Mammary epithelial cell (primary cell): ENCODE measurements at places on chromosomes 5 and 9. TPM values are rescaled to one million over a fixed set of nuclear protein-coding genes. Genes with fewer than 3 reads are reported as not detected.

Gene NUDT2
- 60.3 TPM for polyA plus RNA-seq

DNA sequence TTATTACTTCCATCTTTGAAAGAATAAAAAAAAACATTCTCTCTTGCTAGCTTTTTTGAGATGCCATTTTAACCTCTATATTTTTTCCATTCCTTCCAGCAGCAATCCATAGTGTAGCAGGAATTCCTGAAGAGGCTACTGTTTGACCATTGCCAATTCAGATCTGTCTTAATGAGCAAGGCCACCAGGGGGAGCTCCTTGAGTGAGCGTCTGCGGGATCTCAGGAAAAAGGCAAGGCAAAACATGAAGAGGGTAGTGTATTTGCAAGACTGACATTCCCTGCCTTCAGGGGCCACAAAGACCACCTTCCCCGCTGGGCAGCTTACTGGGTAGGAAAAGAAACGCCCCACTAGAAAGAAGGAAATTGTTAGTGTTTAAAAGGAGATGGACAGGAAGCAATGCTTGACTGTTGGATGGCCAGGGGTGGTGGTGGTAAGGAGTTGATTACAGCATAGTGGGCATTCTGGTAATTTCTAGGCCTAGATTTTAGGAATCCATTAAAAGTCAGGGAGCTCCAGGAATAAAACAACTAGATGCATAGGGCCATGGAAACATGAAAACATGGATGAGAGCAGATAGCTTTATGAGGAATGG is 206.6 kb upstream of the HAPLN1 start:
- DNase-seq = peak; percentile 23

DNA sequence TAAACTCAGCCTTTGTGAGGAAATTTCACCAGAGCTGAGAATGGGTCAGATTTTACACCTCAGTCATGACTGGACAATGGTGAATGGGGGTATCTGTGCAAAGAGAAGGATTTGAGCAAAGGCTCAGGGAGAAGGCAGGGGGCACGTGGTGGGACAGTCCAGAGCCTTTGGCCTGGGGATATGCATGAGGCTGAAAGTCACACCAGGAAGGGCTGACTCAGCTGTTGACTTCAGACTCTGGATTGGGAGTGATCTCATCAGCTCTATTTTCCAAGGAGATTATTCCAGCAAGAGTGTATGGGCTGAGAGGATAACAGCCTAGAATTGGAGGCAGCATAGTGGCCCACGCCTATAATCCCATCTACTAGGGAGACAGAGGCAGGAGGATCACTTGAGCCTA is 53.6 kb downstream of the SAXO1 start:
- DNase-seq = peak; percentile 21

DNA sequence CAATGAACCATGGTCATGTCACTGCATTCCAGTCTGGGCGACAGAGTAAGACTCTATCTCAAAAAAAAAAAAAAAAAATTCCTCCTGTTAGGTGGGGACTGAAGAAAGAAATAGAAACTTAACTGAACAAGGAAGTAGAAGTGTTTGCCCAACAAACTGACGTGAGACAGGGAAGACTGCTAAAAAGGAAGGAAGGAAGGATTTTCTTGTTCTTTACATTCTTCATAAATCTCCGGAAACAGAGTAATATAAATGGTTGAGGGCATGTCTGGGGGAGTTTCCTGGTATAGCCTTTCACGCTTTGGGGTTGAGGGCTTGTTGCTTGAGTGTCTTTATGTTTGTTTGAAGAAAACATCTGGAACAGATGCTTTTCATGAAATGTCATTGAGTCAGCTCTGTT is 3.1 kb downstream of the TOR1B start:
- DNase-seq = no peak
